ENCODE measurements at places on chromosomes 2 and 18.

GRCh38 chr2:75204833-75205232 lies 5.5 kb upstream of the TACR1 start:
- no peak for DNase-seq

GRCh38 chr2:233174137-233174536 lies 77.3 kb upstream of the ATG16L1 start:
- DNase-seq = no peak

- no peak for DNase-seq
Measured at GRCh38 chr2:6741229-6741628, 124.5 kb downstream of the CMPK2 start.

DNA sequence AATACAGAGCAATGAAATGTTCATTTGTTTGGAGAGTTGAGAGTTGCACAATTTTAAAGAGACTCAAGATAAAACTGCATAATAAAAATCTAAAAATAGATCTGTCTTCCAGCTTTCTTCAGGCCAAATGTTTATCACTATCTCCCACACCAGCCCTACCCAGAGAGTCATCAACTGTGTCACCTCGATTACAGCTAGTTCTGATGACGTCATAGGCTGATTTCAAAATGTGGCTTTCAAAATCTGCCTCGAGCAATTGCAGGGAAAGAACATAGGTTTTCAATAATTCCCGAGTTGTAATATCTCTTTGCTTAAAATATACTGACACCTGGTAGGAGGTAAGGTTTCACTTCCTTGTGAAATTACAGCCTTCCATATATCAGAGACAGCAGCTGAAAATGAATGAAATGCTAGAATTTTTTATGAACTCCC lies 677.6 kb upstream of the ID2 start:
- no peak for DNase-seq

DNA sequence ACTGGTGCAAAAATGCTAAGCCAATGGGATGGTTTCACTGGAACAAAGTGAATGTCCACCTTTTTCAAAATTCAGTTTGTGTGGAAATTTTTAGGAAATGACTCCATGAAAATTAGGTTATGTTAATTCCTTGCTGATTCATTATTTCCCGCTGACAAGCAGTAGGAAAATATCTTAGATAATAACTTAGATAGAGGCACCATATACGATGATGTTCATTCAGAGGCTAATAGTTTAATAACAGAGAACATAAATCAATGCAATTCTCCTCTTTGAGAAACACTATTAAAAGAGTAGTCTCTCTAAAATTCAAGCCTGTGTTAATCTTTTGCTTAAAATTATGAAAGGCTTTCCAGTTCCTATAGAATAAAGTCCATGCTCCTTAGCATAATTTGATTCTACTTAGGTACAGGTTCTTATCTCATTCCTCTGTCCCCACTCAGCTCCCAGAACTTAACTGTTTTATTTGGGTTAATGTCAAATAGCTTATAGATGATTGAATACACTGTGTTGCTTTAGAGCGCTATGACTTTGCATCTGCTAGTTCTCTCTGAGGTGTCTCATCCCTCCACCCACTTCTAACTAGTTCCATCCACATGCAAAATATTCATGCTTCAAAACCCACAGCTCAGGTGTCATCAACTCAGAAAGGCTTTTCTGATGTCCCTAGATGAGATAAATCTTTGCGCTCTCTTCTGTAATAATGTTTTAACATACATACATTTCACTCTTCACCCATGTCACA lies 503.6 kb downstream of the ERBB4 start:
- DNase-seq = no peak

DNA sequence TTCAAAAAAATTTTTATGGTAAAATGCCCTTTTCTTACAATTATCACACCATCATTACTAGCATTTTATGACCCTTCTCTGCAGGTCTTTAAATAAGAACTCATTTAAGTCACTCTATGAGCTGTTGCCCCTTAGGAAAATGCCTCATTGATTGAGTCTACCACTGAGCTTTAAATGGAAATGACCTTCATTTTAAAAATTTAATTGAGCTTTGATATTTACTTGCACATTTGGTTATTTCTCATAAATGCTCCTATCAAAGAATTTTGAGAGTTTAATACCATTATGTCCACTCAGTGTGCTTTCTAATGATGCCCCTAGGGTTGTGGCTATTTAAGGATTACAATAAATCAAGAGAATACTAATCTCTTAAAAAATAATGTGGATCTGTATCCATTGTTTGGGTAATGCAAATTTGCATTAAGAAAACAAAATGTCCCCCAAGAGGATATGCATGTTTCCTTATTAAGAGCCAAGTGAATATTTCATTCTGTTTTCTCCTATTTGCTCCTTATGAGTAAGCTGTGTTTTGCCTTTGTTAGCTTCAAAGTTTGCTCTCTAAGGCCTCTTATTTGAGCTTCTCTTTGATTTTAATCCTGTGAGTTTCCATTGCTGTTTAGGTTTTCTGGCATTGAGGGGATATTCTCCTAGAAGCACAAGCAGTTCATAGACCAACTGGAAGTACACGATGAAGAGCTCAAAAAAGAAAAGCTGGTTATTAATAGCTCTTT lies 69.8 kb downstream of the CERS6 start:
- no peak for DNase-seq

DNA sequence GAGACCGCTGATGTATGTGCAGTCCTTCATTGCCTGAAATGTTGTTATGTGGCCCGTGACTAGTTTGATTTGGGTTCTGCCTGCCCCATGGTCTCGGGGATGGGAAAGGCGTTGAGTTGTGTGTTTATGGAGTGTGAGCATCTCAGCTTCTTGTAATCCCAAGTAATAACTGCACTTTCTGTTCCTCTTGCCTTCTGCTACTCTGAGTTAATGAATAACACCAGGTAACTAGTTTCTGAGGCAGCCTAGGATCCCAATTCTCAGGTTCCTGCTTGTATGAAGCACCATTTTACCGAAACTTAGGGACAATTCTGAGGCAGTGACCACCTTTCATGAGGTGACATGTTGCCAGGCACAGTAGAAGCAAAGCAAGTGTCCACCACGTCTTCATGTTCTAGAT lies 170.0 kb downstream of the ALK start:
- no peak for DNase-seq

GRCh38 chr2:158009399-158009798 lies 92.3 kb upstream of the UPP2 start:
- DNase-seq = no peak

DNA sequence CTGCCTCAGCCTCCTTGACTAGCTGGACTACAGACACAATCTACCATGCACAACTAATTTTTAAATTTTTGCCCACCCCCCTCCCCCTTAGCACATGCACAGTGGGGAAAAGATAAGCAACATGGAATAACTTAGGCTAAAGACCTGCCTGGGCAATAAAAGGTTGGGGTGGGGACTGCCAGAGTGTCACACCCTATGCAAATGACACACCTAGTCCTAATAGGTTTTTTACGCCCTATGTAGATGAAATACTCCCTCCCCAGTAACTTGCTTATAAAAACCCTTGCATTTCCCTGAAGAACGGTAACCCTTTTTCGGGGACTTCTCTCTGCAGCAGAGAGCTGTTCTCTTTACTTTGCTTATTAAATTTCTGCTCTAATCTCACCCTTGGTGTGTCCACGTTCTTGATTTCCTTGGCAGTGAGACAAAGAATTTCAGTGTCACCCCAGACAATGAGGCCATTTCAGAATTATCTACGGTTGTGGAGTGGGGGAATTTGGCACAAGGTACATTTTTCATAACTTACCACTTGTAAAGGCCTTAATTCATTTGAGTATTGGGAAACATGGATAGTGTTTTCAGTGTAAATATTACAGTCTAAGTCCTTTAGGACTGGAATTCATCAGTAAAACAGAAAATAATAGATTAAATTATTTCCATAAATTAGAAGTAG lies 109.2 kb downstream of the NOL4 start:
- no peak for DNase-seq

GRCh38 chr2:241620419-241620769 lies 16.6 kb downstream of the THAP4 start:
- no peak for DNase-seq

- DNase-seq = no peak
Measured at GRCh38 chr18:5155218-5155906, 41.7 kb downstream of the AKAIN1 start.
